ENCODE measurements at places on chromosomes 12 and 14.

DNA sequence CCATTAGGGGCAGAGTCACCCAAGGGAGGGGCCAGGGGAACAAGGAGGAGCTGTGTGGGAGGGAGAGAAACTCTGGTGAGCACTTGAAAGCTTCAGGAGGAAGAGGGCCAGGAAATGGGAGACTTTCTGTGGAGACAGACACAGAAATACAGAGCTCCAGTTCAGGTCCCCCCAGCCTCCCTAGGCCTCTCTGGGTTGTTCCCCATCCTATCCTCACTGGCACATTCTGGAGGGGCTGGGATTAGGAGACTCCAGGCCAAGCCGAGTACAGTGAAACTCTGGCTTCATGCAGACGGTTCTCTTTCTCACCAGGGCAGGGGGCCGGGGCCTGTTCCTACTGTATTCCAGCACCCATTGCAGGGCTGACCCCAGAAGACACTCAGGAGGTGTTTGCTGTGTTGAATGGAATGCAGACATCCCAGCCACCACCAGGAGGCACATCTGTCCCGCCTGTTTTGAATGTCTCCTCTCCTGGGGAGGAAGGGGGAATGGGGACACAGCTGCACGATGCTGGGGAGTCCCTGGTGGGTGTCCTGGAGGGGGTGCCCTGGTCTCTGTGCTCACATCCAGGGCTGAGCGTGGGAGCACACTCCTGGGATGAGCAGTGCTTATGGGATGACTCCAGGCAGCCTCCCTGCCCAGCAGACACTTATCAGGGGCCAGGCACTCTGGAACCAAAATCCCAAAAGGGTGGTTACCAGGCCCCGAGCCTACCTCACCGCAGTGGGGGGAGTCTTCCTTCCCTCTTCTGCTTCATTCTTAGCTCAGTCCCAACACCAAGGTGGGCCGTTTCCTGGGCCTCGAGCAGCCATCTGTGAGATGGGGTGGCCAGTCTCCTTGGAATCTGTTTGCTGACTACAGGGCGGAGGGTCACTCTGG is 5.5 kb upstream of the KRT84 start:
- no peak for DNase-seq

GRCh38 chr14:69996216-69996615 is 117.0 kb downstream of the SMOC1 start:
- no peak for DNase-seq

- DNase-seq, result peak; percentile 7
These were observed 16.1 kb downstream of the UBC start for GRCh38 chr12:124898200-124898922.

GRCh38 chr14:33332497-33332896 is 393.8 kb downstream of the NPAS3 start:
- no peak for DNase-seq

- no peak for DNase-seq
These were observed 20.2 kb downstream of the CCDC38 start for GRCh38 chr12:95922231-95922630.

DNA sequence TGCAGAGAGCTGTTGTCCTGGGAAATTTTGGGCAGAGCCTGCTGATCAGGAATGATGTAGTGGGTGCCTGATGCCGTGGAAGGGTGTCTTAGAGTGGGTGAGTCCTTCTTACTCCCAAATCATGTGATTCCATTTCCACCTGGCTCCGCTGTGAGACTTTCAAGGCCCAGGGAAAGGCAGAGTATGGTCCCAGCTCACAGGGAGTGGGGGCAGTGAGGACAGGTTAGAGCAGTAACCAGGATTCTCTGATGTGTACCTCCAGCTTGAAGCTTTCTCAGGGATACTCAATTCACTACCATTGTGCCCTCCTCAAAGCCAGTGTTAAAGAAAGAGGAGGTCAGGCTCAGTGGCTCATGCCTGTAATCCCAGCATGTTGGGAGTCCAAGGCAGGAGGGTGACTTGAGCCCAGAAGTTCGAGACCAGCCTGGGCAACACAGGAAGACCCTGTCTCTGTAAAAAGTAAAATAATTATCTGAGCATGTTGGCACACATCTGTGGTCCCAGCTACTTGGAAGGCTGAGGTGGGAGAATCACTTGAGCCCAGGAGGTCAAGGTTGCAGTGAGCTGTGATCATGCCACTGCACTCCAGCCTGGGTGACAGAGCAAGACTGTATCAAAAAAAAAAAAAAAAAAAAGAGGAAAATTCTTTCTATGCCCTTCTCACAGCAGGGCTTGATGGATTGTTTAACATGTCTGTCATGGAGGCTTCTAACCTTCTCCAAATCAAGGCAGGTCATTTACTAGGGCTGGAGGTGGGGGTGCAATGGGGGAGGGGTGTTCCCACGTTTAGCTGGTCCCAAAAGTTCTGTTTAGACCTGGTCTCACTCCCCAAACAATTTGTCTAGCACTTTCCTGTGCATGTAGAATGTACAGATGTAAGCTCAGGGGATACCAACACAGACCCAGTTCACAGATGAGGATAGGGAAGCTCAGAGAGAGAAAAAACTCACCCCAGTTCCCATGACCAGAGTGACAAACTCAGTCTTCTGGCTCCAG is 12.5 kb upstream of the IQSEC3 start:
- no peak for DNase-seq

- DNase-seq, result peak; percentile 48
These were observed 18.3 kb downstream of the NOC4L start for GRCh38 chr12:132162508-132163031.

GRCh38 chr12:647385-648085 is 15.7 kb downstream of the NINJ2 start:
- DNase-seq, result no peak

GRCh38 chr14:55910601-55911243 is 207.5 kb upstream of the PELI2 start:
- DNase-seq, result no peak

DNA sequence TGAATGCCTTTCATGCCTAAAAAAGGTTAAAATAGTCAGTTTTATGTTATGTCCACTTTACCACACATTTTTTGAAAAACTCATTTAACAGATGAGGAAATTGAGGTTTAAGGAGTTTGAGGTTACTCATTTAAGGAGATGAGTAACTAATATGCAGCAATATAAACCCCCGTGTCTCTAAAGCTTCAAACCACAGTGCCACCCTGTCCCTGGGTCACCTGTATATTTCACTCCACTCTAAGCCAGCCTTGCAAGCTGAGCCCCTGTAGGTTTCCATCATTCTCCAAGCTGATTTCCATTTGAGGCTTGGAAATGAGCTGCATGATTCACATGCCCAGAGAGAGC is 64.4 kb downstream of the NUAK1 start:
- no peak for DNase-seq

GRCh38 chr14:79573486-79573885 is 637.8 kb downstream of the DIO2 start:
- DNase-seq, result no peak

DNA sequence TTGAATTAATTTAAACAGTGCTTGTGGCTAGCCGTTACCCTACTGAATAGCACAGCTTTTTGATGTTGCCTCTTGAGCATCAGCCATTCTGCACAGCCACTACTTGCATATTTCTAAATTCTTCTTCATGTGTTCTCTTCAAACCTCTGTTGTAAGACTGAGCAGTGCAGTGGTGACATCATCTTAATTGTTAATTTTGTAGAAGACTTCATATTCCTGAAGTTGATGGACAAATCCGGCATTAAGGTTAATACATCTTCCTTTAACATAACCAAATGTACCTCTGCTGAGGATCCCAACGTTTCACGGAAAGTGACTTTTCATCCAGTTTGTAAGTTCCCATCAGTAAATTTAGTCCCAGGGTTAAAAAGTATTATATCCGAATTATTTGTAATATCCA is 25.6 kb downstream of the SENP1 start:
- DNase-seq, result no peak

DNA sequence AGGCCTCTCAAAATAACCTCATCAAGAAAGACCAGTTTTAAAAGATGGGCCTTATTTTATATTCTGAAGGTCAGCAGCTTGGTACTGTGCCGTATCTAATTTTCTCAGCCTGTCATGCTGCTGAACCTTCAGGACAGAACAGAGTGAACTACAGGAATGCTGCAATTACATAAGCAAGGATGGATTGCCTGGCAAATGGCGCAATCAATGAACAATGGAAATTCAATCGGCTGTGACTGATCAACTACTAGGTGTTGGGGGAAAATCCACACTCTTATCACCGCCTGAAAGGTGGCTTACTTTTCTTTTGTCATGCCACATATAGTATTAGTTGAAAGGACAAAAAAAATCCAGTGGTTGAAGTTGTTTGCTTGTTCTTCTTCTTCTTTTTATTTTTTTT is 8.5 kb downstream of the ACSS3 start:
- DNase-seq, result no peak

- DNase-seq, result no peak
These were observed 8.8 kb downstream of the STK38L start for GRCh38 chr12:27252934-27253333.

DNA sequence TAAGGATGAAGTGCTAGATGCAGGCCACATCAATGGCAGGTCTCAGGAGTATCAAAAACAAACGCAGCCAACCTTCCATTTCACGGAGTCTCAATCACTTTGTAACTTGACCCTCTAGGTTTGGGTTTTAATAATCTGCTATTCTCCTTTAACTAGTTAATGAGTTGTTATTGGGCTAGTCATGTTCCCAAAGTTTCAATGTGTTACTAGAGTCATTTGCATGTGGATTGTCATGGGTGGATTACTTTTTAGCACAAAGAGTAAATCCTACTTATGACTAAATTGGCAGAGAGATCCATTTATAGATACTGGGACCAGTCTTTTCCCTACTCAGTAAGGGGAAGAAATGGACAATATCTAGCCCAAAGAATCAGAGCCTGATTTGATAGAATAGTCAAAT is 151.0 kb downstream of the BCAT1 start:
- DNase-seq, result no peak

DNA sequence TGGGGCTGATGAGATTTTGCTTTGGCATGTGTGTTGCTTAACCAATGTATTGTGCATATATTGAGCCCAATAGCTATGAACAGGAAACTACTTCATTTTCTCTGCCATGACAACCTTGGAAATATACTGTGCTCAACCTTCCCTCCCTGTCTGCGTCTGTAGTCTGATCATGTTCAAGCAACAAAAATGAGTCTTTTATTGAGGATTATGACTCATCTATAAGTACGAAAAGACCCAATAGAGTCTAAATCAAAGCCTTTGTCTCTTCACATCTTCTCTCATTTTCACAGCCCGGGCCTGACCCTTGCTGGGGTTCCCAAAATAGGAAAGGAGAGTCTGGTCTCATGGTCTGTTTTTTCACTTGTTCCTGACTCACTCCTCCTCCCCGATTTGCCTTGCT is 158.2 kb downstream of the CAND1 start:
- no peak for DNase-seq

DNA sequence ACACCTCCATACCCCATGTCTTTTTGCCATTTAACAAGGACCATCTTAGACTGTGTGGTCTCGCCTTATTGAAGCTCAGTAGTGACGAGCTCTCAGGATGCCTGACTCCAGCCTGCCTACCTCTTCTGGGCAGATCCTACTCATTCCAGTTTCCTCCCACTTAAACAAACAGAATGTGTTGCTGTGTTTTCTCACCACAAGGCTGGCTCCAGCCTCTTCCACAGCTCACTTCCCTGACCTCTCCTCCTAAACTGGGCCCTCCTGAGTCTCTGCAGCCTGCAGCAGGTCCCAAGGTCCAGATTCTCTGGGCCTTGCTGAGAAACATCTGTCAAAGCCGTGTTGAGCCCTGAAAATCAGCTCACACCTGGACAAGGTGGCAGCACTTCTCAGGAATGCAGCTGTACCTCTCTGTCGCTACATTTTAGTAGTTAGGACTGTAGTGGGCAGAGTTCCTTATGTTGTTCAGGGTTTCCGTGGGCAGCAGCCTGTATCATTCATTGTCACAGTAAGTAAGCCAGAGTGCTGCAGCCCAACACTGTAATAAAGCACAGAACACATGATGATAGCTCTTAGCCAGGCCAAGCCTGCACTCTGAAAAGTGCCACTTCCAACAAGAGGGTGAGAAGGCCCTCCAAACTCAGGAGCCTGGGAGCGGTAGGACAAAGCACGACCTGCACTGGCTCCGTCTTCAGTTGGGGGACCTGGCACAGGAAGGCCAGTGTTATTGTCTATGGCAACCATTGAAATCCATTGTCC is 68.5 kb downstream of the NKX2-1 start:
- DNase-seq, result no peak

DNA sequence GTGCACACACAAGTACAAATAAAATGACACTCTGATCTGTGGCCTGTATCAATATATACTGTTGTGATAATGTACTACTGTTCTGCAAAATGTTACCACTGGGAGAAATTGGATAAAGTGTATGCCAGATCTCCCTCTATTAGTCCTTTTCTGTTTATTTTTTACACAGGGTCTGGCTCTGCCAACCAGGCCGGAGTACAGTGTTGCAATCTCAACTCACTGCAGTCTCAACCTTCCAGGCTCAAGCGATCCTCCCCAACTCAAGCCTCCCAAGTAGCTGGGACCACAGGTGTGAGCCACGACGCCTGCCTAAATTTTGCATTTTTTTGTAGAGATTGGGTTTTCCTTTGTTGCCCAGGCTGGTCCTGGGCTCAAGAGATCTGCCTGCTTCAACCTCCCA is 1.9 kb downstream of the NT5DC3 start:
- DNase-seq, result no peak

- DNase-seq, result no peak
These were observed 158.0 kb upstream of the CCND2 start for GRCh38 chr12:4115570-4115969.

- DNase-seq, result no peak
These were observed 74.5 kb downstream of the ETV6 start for GRCh38 chr12:11723993-11724392.

GRCh38 chr12:49019443-49020324 is 1.1 kb upstream of the PRKAG1 start:
- peak; percentile 64 for DNase-seq

DNA sequence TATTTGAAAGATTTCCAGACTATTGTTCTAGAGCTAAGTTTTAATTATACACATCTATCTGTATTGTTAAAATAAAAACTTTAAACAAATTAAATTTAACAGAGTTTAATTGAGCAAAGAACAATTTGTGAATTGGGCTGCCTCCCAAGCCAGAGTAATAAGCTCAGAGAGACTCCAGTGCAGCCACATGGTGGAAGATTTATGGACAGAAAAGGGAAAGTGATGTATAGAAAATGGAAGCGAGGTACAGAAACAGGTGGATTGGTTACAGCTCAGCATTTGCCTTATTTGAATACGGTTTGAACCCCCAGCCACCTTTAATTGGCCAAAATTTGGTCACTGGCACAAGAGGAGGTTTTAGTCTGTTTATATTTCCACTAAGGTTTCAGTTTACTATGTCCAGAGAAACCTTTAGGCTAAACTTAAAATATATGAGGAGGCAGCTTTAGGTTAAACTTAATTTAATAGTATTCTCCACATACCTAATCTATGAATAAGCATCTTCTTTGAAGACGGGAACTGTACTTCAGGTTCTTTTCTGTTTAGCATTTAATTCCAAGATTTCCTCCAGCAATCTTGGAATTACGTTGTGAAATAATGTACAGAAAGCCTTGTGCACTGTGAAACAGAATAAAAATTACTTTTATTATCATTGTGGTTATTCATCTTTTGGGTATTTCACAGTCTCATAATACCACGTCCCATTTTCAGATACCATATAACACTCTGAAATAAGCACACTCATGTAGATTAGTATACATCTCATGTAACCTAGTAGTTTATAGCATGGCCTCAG is 19.4 kb downstream of the SRGAP1 start:
- DNase-seq, result no peak

Data from bone marrow (tissue), 2 donors.